CD8-positive, alpha-beta T cell (primary cell): ENCODE measurements at places on chromosomes 3 and 15.

DNA sequence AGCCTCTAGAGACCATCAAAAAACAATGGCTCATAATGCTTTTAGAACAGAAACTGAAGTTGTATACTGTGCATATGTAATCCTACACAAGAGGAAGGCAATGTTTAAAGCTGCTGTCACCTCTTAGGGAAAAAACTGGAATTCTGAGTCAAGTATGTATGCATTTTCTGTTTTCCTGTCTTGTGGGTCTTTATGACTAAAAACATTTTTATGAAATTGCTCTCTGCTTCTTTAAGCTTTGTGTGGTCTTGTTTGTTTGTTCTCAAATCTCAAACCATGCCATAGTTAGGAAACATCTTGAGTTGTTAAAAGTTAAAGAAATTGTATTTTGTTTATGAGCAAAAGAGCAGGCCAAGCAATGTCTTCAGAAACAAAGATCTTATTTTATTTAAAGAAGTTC lies 80.9 kb upstream of the SOX2 start:
- DNase-seq = no peak

GRCh38 chr15:84988909-84989644 lies 7.4 kb downstream of the PDE8A start:
- no peak for DNase-seq

DNA sequence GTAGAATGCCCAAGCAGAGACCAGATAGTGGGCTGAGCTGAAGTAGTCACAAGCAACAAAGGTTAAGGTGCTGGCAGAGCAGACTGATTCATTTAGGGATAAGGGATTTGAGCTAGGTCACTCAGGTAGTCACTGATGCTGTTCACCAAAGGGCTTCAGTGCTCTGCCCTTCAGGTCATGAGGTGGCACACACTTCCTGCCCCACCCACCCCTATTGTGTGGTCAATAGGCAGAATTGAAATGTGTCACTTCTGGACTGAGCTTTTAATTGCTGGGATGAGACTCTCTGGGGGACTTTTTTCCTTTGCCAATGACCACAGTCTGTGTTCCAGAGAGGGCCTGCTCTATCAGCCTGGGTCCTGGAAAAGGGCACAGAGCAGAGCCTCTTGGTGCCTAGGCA lies 2.9 kb upstream of the DIS3L start:
- no peak for DNase-seq

- no peak for DNase-seq
Observed at GRCh38 chr15:67187351-67187854, 67.1 kb downstream of the AAGAB start.

GRCh38 chr3:173663696-173664111 lies 266.2 kb downstream of the NLGN1 start:
- DNase-seq = no peak

DNA sequence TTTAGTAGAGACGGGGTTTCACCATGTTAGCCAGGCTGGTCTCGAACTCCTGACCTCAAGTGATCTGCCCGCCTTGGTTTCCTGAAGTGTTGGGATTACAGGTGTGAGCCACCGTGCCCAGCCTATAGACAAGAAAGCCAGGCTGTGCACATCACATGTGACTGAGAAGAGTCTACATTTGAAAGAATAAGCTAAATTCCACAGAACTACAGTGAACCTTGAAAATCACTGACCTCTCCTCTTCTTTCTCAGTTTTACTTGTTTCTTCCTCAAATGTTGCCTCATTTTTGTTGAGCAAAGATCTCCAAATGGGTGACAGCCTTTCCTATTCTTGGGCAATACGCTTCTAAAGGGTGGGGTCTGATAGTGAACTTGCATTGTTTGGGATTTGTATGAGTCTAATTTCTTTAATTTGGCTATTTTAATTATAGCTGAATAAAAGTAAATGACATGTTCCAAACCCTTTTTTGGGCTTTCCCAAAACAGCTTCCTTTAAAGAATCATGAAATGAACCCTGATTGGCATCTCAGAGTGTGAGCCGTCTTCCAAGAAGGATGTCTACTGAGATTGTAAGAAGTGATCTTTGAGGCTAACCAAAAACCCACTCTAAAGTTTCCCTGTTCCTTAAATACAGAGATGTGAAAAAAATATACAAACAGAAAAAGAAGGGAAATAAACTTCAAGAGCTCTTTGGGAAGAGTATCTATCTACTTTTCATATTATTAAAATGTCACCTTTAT lies 21.6 kb upstream of the SPTBN5 start:
- no peak for DNase-seq

- peak; percentile 8 for DNase-seq
Observed at GRCh38 chr15:59691194-59691805, 2.2 kb upstream of the BNIP2 start.

GRCh38 chr15:42507514-42507913 lies 12.1 kb downstream of the SNAP23 start:
- no peak for DNase-seq
